Activated T-helper 1 cell treated with anti-CD3 and anti-CD28 coated beads, Interleukin-2, amount 50 U/mL, for 16 hours (primary cell): ENCODE measurements at places on chromosomes 7 and 10.

DNA sequence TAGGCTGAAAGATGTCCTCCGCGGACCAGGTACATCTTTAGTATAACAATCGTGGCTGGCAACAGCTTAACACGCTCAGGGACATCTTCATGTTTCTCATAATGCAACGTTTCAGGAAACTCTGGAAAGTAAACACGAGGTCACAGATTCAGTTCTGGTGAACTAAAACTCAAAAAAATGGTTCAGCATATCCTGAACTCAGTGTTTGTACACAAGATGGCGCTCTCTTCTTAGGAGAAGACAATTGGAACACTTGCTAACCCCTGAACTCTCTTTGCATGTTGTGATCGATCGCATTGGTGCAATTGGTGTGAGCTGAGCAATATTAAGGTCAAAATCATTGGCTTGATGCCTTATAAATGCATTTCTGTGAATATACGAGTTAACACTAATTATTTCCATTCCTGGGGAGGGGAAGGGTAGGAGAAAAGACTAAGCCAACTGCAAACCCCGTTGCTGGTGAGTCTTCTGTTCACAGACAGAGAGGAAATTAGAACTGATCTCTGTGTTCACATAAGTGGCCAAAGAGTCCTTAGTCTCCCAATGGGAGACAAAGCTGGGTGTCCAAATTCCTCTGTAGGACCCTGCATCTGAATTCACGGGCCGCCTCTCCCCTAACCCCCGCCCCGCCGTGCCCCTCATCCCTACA, 52.6 kb upstream of the FAM180A start:
- DNase-seq: no peak

DNA sequence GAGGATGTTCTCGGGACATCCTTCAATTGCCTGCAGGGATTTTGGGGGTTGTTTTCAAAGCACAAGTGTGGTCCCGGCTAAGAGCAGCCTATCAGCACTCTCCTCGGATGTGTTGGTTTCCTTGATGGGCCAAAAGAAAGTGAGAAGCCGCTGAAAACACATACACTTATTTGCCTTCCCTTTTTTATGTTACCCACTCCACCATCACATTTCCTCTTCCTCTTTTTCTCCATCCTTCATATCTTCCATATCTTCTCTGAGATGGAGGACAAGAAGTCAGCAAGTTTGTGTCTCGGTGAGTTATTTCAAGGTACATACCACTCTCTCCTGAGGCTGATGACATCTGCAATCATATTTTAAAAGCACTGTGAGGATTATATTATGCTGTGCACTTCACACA, 64.0 kb downstream of the ZNF33B start:
- no peak for DNase-seq

GRCh38 chr10:102627736-102628293, 16.5 kb upstream of the TRIM8 start:
- DNase-seq: no peak

DNA sequence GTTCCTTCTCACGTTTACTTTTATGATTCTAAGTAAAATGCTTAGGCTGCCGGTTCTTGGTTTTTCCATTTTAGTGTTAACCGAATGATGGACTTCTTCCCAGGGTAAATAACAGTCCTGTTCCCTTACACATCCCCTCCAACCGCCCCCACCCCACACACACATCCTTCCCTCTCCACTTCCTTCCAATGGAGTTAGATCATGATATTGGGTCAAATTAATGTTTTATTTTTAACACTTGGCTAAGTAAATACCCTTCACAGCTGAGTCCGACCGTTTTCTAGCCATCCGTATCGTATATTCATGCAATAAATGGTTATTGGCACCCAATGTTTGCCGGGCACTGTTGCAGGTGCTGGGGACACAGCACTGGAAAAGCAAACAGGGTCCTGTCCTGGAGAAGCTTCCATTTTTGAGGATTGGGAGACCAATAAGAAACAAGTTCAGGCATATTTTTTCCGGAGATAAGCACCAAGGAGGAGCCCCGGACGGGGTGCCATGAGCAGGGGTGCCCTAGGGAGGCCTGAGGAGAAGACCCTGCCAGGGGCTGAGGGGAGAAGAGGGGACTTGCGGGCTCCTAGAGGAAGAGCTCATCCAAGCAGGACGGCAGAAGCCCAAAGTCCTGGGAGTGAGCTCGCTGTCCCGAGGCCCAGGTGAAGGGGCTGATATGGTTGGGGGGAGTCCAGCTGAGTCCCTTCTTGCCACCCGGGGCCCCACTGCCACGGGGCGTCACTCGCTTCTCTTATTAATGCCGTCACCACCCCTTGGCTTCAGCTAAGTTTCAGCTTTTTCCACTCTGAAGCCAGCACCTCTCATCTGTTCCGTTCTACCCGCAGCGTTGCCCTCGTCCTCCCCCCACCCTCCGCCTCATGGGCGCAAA, 126.0 kb upstream of the RET start:
- DNase-seq: no peak

DNA sequence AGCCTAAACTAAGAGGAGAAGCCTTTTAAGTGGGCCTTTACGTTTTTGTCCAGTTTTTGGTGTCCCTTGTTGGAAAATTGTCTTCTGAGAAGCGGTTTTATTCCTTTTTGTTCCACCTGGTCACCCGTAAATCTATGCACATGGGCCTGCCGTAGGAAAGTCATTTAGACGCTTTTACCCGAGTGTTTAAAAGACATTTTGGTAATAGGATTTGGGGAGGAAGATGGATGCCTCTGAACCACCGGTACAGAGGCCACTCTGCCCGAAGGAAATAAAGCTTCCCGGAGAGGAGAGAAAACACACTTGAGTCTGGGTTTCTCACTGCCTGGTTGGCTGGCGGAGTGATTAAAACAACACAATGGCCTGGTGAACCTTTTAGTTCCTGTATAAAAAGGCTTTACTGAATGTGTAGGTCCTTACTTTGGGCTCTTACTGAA, 760 bp downstream of the THNSL1 start:
- no peak for DNase-seq

GRCh38 chr10:113866551-113867394, 12.3 kb downstream of the NHLRC2 start:
- no peak for DNase-seq

GRCh38 chr7:88452646-88453045, 146.0 kb upstream of the STEAP4 start:
- no peak for DNase-seq

DNA sequence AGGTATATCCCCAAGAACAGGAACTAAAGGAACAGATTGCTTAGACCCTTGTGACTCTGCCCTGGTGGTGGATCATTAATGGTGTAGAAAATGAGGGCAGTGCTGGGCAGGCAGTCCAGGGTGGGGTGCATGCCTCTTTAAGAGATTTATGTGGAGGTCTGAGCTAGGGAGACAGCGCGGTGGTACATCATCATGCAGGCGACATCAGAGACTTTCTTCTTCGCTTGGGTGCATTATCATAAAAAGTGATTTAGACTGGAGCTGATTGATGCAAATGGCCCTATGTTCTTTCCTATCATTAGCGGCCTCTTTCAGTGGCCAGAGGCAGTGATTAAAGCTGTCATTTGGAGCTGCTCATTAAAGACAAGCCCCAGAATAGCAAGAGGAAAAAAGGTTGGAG, 519.1 kb upstream of the GALNT17 start:
- no peak for DNase-seq

DNA sequence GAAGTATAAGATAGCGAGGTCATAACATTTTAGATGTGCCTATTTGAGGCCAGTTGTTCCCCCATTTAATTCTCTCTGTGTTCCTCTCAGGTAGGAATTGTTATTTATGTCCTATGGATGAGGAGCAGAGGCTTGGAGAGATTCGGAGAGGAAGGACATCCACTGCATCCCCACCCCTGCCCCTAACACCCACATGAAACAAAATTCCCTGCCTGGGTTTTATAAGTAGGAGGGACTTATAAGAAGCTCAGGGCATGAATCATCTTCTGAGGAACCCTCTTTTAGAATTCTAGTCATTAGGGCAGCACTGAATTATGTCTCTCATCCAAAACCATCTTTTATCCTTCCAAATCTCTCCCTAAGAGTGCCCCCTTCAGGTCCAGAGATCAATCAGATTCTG, 5.0 kb downstream of the CHAT start:
- DNase-seq: no peak

GRCh38 chr7:122715183-122715582, 12.5 kb upstream of the RNF148 start:
- no peak for DNase-seq

DNA sequence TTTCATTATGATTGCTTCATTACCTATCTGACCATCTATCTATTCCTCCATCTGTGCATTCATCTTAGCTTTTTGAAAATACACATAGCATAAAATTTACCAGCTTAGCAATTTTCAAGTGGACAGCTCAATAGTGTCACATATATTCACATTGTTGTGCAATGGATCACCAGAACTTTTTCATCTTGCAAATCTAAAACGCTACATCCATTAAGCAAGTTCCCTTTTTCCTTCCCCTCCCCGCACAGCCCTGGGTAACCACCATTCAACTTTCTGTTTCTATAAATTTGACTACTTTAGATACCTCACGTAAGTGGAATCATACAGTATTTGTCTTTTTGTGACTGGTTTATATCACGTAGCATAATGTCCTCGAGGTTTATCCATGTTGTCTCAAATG, 78.0 kb upstream of the ADRB1 start:
- DNase-seq: no peak

GRCh38 chr10:113991091-113991860, 52.4 kb upstream of the ADRB1 start:
- no peak for DNase-seq

- DNase-seq: no peak
Measured at GRCh38 chr7:74253331-74253730, 868 bp downstream of the RFC2 start.

- no peak for DNase-seq
Measured at GRCh38 chr7:147363101-147363500, 1227.5 kb upstream of the C7orf33 start.

DNA sequence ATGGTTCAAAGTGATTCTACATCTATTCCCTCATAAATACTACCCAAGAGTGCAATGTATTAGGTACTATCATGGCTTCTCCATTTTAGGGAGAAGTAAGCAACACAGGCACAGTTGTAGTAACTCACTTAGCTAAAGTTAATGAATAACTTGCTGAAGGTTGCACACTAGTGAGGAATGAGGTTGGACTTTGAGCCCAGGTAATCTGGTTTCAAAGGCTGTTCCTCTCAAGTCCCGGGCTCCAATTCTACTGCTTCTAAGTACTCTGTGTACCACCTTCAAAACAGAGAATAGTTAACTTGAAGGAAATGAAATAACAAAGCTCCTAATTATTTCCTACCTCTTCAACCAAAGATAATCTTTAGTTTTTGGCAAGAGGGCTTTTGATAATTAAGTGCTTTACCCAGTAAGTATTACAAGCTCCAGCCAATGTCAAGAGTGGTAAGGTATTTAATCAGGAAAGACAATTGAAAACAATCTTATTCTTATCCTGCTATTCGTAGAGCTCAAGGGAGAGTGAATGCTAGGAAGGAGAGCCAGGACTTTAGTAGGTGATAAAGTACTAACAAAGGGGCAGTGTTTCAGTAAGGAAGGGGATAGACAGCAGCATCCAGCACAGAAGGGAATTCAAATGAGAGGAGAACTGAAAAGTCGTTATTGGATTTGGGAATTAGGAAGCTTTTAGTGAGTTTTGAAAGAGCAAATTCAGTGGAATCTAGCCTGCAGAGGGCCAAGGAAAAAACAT, 158.2 kb upstream of the PTPRZ1 start:
- no peak for DNase-seq

DNA sequence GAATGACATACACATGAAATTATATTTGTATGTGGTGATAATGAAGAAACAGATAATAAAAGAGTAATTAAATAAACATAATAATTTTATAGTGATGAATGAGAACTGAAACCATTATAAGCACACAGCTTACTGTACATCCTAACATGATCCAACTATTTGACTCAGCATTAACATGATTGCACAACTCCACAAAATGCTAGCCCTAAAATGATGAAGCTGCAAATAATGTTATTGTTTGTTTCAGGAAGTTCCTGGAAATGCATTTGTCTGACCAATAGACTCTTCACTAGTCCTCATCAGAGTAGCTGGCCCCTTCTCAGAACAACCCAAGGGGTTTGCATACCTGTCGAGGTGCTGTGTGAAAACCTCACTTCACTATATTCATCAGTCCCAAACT, 115.5 kb downstream of the RTKN2 start:
- DNase-seq: no peak

DNA sequence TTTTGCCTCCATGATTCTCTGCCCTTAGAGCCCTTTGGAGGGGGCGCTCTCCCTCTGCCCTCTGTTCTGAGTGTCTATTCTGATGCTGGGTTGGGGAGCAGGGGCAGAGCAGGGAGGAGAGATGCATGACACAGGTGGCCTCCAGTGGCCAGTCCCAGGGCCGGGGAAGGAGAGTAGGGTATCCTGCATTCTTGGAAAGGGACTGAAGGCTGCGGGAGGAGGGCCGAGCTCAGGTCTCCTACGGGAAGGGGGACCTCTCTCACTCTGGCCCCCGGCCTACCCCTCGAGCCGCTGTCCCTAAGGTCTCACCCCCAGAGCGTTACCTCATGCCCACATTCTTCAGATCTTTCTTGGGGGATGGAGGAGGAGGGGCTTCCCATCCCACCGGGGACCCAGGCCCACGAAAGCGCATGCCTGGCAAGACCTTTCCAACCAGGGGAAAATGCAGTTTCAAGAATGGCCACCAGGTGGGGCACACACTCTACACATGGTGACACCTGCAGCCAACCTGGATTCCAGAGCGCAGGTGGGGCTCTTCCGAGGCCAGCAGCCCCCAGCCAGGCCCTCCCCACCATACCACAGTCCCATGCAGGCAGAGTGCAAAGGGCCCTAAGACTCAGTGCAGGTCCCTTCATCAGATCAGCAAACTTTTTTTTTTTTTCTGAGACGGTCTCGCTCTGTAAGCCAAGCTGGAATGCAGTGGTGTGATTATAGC, 86.4 kb downstream of the MYL10 start:
- DNase-seq: peak; percentile 71
